Activated CD4-positive, alpha-beta T cell treated with anti-CD3 and anti-CD28 coated beads, Interleukin-2, amount 10 ng/mL, durations not matched to agents 24 days and 14 days (primary cell): ENCODE measurements at places on chromosomes 11 and 22. TPM values are rescaled to one million over a fixed set of nuclear protein-coding genes. Genes with fewer than 3 reads are reported as not detected.
A peak's percentile ranks its signal among the peaks of the same experiment; 100 is the strongest.

- no peak for DNase-seq
Measured at GRCh38 chr11:8234425-8234821, 29.3 kb downstream of the LMO1 start.

- DNase-seq, result no peak
Measured at GRCh38 chr11:64536396-64536941, 54.6 kb upstream of the SLC22A12 start.

The ZNF215 gene
- total RNA-seq, result 3.4 and 3.6 TPM in 2 replicates

The NEU3 gene
- total RNA-seq, result 15.1 and 16.3 TPM in 2 replicates

DNA sequence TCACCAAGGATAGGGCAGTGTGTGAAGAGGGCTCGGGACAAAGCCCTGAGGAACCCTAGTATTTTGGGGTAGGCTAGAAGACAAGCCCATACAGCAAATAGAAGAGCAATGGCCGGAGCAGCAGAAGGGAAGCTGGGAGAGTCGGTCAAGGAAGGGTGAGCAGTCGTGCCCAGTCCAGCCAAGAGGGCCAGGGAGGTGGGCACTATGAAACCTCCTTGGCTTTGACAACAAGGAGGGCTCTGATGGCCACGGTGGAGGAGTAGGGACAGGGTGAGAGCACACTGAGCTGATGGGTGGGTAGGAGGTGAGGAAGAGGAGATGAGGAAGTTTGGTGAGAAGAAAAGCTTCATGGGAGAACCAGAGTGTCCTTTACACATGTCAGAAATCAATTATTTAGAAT, 2.2 kb upstream of the YWHAH start:
- no peak for DNase-seq

DNA sequence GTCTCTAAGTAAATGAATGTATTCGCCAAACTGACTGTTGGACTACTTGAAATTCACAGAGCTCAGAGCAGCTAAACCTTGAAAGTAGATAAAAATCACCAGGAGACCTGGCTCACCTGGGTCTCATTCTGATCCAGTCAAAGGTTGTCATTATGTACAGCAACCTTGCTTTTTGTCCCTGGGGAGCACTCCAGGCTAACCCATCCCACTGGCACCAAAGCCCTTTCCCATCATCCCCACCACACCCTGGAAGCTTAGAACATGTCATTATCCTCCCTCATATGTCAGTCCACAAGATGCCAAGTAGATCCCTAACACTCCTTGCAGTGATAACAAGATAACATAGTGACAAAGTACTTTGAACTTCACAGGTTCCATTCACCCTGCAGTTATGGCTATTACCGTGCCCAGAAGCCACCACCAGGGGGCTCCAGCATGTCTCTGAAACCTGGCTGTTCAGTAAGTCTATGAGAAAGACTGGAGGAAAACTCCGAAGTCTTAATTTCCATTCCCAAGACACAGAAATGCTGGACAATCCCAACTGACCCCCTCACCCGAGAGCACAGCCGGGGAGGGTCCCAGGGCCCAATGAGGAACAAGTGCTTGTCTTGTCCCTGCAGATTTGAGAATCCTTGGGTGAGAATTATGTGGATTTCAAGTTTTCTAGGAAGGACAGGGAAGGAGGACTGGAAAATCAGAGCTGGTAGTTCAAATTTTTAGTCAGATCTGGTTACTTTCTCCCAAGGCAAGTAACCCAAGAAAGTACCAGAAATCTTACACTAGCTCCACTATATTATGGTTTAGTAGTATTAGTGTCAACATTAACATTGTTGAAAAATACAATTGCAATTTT, 43.0 kb upstream of the USP47 start:
- peak; percentile 88 for DNase-seq

DNA sequence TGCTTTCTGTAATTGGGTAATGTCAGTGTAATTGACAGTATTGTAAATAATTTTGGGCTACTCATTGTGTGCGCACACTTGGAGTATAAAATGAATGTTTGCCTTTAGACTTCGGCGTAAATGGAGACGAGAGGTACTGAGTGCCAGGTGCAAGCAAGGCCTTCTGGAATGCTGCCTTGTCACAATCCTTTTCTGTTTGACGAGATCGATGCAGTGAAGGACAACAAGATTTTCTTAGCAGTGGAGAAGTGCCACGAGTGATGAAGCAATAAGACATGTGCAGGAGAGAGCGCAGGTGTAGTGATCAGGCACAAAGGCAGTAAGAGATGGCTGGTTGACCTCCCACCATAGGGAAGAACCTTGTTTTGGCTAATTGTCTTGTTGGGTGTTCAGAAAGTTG, 67.5 kb downstream of the DDX10 start:
- DNase-seq, result no peak

DNA sequence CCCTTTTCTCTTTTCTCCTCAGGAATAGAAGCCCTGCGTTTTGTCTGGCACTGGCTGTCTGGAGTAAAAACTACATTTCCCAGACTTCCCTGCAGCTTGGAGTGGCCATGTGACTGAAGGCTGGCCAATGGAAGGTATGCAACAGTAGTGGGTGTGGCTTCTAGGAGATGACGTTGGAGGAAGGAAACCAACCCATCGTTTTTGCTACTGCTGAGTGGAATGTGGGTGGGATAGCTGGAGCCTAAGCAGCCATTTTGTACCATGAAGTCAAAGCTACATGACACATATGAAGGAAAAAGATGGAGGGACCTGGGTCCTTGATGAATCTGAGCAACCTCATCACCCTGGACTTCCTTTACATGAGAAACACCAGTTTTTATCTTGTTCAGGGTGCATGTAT, 19.6 kb downstream of the FGF3 start:
- DNase-seq, result no peak

DNA sequence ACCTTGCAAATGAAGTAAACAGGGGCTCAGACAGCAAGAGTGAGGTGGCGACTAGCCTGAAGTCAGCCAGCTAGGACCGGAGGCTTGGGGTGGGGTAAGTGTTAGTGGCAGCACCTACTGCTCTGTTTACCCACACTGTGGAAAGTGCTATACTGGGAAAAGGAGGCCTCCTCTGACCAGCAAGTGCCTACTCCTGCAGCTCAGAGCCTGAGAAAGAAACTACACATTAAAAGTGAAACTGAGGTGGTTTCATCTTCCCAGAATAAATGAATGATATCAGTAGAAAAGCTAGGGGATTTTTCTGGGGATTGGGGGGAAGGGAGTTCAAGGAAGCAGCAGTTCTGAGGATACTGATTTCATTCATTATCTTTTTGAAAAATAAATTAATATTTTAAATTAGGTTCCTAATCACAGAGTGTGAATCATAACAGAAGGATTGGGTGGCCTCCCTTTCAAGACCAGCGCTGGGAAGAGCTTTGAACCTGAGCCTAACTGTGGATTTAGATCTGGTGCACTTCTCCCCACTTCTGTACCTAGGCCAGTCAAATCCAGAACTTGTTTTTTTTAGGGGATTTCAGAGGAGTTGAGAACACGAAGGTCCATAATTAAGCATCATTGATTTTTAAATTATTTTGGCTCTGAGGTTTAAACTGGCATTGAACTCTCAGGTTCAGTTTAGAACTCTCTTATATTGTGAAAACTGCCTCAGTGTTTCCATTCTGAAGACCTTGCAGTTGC, 48.1 kb upstream of the GRAMD1B start:
- peak; percentile 89 for DNase-seq

DNA sequence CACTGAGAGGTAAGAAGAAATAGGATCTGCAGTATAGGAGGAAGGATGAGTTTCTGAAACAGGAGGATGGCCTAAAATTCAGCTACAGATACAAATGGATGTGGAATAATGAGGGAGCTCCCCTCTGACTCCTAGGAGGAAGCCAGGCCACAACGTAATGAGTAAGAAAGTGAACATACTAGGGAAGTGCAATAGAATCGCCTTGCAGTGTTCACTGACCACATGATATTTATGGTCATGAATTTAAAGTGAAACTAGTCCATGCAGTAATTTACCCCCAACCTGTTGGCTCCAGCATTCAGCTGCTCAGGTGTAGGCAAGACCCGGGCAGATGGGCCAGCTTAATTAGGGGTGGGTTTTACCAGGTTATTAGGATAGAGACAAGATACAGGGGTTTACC, 101.7 kb downstream of the DEUP1 start:
- no peak for DNase-seq

DNA sequence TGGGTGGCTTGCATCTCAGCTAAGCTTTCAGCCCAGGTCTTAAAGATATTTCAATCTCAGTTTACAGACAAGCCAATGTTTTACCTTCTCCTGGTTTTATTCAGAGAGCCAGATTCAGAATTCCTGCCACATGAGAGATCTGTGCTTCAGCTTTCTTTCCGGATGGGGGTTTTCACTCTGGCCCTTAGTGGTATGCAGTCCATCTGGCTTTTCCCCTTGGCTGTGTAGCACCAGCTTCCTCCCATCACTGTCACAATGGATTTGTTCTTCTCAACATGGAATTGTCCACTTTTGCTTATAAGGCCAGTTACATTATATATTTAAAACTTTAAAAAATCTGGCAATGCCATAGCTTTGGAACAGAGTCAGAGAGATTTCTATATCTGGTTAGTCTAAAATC, 303.9 kb downstream of the ETS1 start:
- no peak for DNase-seq

DNA sequence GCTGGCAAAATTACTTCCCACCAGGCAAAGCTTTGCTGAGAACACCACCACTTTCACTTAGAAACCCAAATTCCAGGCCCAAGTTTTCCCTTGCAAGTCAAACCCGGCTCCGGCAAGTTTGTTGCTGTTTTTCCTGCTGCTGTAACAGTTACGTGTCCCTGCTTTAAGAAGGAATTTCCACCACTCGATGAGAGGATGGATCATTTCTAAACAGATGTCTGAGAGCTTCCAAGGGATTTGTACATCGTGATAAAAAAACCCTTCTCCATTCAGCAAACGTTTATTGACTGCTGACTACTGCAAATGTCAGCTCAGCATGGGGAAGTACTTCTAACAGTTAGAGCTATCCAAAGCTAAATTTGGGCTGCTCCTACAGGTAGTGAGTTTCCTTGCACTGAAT, 19.7 kb downstream of the P2RX3 start:
- DNase-seq, result no peak

The HBE1 gene
- total RNA-seq, result not detected in 2 replicates

GRCh38 chr22:44463151-44463550, 34.9 kb downstream of the RTL6 start:
- DNase-seq, result no peak

- DNase-seq, result no peak
Measured at GRCh38 chr11:55345306-55345705, 2.3 kb downstream of the OR4A16 start.

The C11orf86 gene
- not detected in 2 replicates for total RNA-seq

The PLXNB2 gene
- 9.0 and 9.5 TPM in 2 replicates for total RNA-seq

GRCh38 chr11:123129920-123130319, 65.1 kb downstream of the CLMP start:
- no peak for DNase-seq

GRCh38 chr11:65213322-65214211, 31.8 kb downstream of the CAPN1 start:
- no peak for DNase-seq

The SLC37A2 gene
- 0.07 TPM in 2 replicates for total RNA-seq

GRCh38 chr11:103872748-103873147, 163.7 kb upstream of the DDI1 start:
- DNase-seq, result no peak
